ENCODE measurements at places on chromosomes 6 and 20. TPM values are rescaled to one million over a fixed set of nuclear protein-coding genes. Genes with fewer than 3 reads are reported as not detected.

GRCh38 chr6:6320901-6321300 lies 439 bp upstream of the F13A1 start:
- no peak for DNase-seq

- no peak for DNase-seq
These were observed 570.8 kb downstream of the UTRN start for GRCh38 chr6:144855812-144856531.

DNA sequence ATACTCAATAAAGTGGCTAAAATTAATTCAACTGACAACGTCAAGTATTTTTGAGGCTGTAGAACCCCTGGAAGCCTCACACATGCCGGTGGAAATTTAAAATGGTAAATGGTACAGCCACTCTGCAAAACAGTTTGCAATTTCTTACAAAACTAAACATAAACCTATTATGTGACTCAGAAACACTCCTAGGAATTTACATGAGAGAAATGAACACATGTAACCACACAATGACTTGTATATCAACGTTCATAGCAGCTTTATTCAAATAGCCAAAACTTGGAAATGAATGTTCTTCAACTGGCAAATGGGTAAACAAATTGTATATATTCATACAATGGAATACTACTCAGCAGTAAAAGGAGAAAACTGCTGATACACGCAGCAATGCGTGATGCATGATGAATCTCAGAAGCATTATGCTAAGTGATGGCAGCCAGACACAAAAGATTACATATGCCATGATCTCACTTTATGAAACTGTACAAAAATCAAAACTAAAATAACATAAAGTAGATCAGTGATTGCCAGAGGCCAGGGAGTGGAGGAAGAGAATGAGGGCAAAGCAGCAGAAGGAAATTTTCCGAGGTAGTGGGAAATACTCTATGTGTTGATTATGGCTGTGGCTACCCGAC lies 112.5 kb downstream of the FAM50B start:
- no peak for DNase-seq

- DNase-seq: no peak
These were observed 14.1 kb downstream of the FAM210B start for GRCh38 chr20:56372850-56373249.

- DNase-seq: no peak
These were observed 28.1 kb downstream of the ANGPT4 start for GRCh38 chr20:888057-888456.

GRCh38 chr6:28884423-28885131 lies 39.2 kb downstream of the TRIM27 start:
- no peak for DNase-seq

DNA sequence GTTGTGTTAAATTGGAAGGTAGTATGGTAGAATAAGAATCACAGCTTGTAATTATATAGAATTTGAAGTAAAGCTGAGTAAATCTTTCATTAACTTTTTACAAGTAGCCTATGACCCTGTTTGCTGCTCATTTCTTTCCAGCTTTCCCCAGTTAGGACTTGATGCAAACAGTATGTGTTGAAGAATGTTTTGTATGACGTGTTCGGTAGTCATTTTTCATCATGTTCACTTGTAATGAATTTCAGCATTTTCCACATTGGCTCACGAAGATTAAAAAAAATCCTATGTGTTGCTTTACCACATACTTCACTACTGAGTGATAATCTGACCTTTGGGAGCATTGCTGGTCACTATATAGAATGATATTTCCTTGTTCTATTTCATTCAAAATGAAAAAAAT lies 162.4 kb downstream of the CDKAL1 start:
- DNase-seq: no peak

GRCh38 chr6:129491436-129491835 lies 218.5 kb downstream of the ARHGAP18 start:
- DNase-seq: no peak

- DNase-seq: no peak
These were observed 173.2 kb downstream of the TMEM242 start for GRCh38 chr6:157150076-157150475.

DNA sequence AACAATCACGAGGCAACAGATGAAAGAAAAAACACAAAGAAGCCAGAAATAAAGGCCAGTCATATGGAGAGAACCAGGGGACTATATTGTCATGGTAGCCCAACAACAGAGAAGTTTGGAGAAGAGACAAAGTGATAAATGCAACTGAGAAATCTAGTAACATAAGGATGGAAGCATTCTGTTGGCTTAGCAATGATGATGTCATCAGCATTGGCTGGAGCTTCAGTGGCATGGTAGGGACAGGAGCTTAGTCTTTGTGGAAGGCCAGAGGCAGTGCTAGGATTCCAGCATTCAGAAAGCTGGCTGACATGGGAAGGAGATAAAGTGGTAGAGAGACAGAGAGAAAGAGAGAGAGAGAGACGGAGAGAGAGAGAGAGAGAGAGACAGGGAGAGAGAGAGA lies 276.4 kb downstream of the TRDN start:
- DNase-seq: no peak

DNA sequence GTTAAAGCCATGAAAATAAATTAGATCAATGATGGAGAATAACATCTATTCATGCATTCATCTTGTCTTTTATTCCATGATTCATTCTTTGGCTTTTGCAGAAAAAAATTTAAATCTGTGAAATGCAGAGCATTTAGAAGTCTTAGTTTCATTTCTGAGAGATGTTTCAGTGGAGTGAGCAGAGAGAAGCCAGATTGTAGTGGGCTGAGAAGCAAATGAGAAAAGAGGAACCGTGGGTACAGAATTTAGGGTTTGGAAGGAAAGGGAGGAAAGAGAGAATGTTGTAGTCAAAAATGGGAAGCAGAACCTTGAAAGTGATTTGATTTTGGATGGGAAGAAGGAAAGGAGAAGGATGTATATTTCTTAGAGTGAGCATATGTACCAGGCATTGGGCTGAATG lies 260.3 kb upstream of the MAN1A1 start:
- DNase-seq: no peak

- DNase-seq: no peak
These were observed 25.9 kb downstream of the ZBP1 start for GRCh38 chr20:57594092-57594951.

GRCh38 chr20:52312132-52312729 lies 120.7 kb upstream of the ZFP64 start:
- DNase-seq: no peak

DNA sequence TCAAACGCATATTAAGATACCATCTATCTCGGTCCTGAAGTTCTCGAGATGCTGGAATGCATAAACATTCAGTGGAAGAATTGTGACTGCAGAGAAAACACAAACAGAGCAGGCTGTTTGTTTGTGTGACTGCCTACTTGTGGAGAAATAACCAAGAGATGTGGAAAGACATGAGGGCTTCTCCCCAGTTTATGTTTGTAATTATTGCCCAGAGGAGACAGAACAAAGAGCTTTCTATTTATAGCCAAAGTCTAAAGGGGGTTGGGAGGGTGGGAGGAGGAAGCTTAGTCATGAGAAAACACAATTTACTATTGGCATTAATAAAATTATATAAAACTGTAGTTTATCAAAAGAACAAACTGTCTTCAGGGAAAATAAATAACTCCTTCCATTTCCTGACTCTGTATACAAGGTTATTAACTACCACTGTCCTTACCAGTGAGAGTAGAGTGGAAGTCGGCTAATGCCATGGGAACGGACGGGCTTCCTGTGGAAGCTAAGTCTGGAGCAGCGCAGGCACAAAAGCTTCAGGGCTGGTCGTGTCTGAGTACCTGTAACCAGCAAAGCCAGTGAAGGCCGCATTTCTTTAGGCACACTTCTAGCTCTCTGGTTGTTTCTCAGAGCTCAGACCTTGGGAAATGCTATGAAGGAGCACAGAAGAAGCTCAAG lies 200.2 kb upstream of the SUPT3H start:
- DNase-seq: no peak

DNA sequence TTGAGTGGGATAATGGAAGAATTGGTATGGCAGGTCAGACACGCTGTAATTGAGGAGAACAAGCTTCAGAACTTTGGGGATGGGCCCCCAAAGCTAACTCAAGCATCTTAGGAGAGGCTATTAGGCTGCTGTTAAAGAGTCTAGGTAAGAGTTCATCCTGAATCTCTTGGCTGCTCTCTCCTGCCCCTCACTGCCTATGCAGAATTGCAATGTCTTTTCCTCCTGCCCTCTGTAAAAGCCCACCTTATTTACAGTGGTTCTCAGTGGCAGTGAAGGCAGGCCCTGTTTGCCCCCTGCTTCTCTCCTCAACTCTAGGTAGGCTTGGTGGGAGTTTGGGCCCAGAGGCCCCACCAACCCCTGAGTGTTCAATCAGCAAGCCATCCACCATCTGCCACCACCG lies 55.0 kb downstream of the LYRM2 start:
- no peak for DNase-seq

GRCh38 chr6:153015094-153015640 lies 12.7 kb upstream of the MTRF1L start:
- DNase-seq: no peak

DNA sequence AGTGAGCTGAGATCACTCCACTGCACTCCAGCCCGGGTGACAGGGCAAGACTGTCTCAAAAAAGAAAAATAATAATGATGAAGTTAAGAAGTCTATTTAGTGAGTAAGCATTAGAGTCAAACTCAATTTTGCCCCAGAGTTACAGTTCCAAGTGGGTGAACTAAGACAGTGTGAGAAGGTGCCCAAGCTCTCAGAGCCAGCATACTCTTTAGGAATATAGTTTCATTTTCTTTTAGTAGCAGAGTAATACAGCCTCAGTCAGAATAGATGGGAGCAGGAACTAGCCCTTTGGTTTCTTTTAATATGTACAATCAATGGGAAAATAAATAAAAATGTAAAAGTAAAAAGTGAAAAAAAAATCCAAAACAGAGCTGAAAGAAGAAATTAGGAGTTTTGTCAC lies 87.0 kb upstream of the ADGRF1 start:
- DNase-seq: no peak

GRCh38 chr6:31128093-31128676 lies 7.9 kb upstream of the CDSN start:
- no peak for DNase-seq

- DNase-seq: no peak
These were observed 48.4 kb upstream of the CDYL start for GRCh38 chr6:4727671-4728435.

DNA sequence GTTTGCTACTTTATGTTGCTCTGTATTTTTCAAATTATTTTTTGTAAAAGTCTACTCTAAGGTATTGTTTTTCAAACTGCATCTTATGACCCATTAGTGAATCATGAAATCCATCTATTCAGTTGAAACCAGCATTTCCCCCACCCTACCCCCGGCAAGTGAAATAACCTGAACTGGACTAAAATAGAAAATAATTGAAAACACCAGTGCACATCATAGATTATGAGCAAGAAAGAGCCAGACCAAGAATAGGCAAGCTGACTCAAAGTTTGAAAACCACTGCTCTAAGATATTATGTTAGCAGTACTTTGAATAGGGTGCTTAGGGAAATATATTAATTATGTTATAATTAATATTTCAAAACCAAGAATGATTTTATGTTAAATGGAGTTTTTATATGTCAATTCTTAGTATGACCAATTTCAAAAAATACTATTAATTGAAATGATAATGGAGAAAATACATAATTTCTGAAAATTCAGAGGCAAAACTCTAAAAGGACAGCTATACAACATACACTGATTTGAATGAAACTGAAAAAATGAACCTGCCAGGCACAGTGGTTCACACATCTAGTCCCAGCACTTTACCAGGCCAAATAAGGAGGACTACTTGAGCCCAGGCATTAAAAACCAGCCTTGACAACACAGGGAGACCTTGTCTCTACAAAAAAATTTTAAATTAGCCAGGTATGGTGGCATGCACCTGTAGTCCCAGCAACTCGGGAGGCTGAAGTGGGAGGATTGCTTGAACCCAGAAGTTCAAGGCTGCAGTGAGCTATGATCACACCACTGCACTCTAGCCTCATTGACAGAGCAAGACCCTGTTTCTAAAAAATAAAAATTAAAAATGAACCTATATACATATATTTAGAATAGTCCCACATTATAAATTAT lies 112.0 kb downstream of the CDK19 start:
- DNase-seq: no peak

DNA sequence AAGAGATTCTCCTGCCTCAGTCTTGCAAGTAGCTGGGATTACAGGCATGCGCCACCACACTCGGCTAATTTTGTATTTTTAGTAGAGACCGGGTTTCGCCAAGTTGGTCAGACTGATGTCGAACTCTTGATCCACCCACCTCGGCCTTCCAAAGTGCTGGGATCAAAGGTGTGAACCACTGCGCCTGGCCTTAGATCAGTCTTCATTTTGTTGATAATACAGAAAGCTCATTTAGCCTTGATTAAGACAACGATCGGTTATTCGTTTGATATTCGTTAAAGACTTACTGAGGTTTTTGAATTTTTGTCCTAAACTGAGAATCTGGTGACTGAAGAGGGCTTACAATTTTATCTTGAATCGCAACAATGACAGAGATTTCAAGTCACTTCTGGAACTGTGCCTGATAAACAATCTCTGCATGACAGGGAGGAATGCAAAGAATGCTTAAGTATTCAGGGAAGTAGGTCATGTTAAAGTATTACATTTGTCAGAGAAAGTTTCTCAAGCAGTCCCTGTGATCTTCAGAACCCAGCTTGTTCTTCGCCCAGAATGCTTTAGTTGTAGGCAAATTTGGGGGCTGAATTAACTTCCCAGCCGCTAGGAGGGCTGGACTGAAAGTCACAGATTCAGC lies 14.8 kb downstream of the AKAP12 start:
- no peak for DNase-seq

DNA sequence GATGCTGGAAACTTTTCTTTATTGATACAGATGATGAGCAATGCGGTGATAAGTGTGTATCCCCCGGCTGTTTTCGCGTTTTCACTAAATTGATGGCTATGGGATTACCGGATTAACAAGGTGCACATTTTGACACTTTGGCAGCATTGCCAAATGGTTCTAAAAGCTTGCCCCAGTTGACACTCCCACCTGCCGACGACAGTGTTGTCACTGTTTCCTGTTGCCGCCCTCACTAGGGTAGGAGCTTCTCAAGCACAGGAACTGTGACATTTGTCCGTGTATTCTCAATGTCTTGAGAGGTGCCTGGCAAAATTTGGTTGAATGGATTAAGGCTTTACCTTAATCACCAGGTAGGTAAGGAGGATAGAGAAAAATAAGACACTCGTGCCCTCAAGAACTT lies 9.8 kb upstream of the MAPK13 start:
- no peak for DNase-seq

- DNase-seq: no peak
These were observed 1120.1 kb upstream of the CITED2 start for GRCh38 chr6:140494321-140495108.

- DNase-seq: no peak
These were observed 2.9 kb downstream of the EGFL8 start for GRCh38 chr6:32167154-32167760.

GRCh38 chr6:40719671-40720374 lies 132.7 kb upstream of the LRFN2 start:
- no peak for DNase-seq

- no peak for DNase-seq
These were observed 14.6 kb upstream of the SYNJ2 start for GRCh38 chr6:157967020-157967419.

Gene COL20A1
- total RNA-seq: 0.36 TPM

Gene MAFB
- 104 TPM for total RNA-seq

Gene PKHD1
- total RNA-seq: 0.75 TPM

Gene MUC22
- 1.6 TPM for total RNA-seq

Gene BEND6
- 1.3 TPM for total RNA-seq

Gene UST
- 9.7 TPM for total RNA-seq

Gene RFX6
- 23.9 TPM for total RNA-seq

Gene PLCB4
- total RNA-seq: 8.7 TPM

Gene ACOT13
- total RNA-seq: 22.0 TPM

Gene CPNE5
- 0.72 TPM for total RNA-seq

Gene RBM24
- 0.88 TPM for total RNA-seq

Gene GRIK2
- 4.8 TPM for total RNA-seq

Gene EYS
- total RNA-seq: 3.0 TPM

Gene LY6G6F
- total RNA-seq: not detected

Gene CRISP2
- total RNA-seq: 0.48 TPM

Gene MDC1
- total RNA-seq: 30.1 TPM

Data from type B pancreatic cell (in vitro differentiated cells).